ELR (cell line): ENCODE measurements at places on chromosomes 12 and 14.

GRCh38 chr14:86414146-86414545, 884.2 kb downstream of the FLRT2 start:
- DNase-seq: no peak

- peak; percentile 13 for DNase-seq
Observed at GRCh38 chr14:35261774-35262173, 30.4 kb upstream of the PSMA6 start.

- DNase-seq: no peak
Observed at GRCh38 chr14:49280566-49280965, 305.6 kb downstream of the RPS29 start.

GRCh38 chr12:83016218-83016835, 329.6 kb downstream of the TMTC2 start:
- peak; percentile 17 for DNase-seq

DNA sequence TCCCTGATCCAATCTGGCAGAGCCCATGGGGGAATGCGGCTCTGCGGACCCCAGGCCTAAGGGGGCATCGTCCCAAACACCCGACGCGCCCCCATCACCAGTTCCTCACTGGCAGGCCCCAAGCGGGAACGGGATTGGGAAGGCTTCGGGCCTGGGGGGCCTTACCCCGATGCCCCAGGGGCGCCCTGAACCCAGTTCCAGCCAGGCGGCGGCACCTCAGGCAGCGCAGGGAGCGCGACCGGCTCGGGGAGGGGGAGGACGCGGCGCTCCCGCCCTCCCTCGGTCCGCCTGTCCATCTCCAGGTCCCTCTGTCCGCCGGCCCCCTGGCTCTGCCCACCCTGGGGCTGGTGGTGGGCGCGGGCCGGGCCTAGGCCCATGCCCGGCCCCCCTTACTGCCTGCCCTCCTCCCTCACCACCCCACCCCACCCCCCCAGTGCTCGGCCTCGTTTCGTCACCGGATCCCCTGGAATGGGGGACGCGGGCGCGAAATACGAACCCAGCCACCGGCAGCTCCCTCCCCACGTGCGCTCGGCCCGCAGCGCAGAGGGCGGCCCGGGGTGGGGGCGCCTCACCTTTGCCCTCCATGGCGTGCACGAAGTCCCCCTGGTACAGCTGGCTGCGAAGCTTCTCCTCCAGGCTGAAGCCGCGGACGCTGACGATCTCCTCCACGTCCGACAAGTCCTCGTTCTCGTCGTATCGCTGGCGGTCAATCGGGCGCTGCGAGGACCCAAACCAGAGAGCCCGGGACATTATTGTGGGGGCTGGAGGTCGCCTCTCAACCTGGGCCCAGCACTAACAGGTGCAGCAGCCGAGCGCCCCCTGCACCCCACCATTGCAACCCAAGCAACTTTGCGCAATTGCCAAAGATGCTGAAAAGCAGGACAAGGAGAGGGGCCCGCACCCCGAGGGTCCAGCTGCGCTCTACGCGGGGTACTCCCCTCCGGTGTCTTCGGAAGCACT, 2.3 kb downstream of the KDM2B start:
- peak; percentile 45 for DNase-seq

DNA sequence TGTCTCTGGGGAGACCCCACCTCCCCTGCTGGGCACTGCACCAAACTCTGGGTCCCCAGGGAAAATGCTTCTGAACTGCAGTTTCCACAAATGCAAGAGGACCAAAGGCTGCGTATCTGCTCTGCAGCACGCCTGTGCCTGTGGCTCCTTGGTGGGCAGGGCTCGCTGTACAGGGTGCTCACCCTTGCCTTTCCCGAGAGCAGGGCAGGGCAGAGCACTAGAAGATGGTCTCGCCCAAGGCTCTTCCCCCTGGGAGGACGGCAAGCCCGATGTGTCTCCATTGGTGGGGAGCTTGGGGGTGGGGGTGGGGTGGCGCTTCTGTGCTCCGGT, 175.3 kb upstream of the RTL1 start:
- DNase-seq: no peak
